ENCODE measurements at places on chromosomes 16 and 17.
A peak's percentile ranks its signal among the peaks of the same experiment; 100 is the strongest.

DNA sequence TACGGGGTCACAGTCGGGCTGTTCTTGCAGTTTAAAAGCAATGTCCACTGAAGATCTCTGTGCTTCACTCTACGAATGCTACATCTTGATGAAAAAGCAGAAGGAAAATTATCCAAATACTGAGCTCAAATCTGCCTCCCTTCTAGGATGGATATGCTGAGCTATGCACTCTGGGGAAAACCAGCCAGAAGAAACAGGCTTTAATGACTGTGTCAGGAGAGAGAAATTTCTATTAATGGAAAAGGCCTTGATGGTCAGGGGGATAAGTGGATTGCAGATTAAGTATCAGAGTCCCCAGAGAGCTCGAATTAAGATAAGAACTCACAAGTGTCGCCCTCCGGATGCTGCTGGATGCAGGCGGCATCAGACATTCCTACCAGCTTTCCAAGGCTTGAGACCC, 39.6 kb upstream of the RCVRN start:
- DNase-seq = no peak

DNA sequence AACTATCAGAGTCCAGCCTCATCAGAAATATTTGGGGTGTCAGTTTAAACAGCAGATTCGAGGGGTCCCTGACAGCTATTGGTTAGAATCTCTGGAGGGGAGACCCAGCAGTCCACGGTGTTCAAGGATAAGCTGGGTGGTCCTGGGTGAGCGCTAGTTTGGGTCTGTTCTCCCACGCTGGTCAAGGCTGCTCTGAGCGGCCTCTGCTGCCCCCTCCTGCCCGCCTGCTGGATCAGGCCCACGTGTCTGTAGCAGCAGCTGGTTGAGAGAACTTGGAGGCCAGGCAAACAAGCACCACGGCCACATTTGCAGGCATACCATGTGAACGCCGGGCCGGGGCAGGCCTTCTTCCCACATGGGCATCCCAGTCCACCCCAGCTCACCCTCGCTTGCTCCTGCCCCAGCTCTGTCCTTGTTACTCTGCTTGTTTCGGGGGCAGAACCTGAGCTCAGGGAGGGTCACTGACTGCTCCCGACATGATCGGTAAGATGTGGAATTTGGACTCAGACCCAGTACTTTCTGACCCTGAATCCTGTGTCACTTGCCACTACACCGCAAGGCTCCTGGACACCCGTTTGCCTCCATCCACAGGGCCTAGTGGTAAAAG, 7.4 kb downstream of the FOXF1 start:
- peak; percentile 43 for DNase-seq

- no peak for DNase-seq
Observed at GRCh38 chr16:11211061-11211976, 44.7 kb downstream of the SOCS1 start.

- peak; percentile 47 for DNase-seq
Observed at GRCh38 chr17:76382803-76383545, 1.4 kb upstream of the SPHK1 start.

DNA sequence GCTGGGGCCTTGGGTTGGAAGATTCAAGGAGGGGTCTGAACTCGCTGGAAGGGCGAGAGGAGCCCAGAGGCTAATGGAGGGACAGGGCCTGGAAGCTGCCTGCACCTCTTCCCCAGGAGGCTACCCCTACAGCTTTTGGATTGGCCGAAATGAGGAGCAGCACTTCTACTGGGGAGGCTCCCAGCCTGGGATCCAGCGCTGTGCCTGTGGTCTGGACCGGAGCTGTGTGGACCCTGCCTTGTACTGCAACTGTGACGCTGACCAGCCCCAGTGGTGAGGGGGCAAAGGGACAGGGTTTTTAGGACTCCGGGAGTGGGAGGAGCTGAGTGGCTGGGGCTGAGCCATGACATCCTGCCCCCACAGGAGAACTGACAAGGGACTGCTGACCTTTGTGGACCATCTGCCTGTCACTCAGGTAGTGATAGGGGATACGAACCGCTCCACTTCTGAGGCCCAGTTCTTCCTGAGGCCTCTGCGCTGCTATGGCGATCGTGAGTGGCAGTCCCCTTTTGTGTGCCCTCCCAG, 8.8 kb downstream of the CNTNAP1 start:
- DNase-seq = no peak

DNA sequence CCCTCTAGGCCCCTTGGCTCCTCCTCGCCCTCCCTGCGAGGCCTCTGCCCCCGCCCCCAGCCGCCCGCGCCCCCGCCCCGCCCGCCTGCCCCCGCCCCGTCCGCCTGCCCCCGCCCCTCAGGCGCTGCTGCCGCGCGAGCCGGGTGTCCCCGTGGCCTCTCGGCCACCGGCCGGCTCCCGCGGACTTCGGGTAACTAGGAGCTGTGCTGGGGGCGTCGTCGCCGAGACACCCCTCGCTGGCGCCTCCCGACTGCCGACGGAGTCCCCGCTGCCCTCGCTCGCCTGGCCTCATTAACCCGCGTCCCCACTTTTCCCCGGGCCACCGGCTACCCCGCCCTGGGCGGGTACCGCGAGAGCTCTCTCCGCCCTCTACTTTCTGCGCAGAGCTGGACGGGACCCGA, at the start of gene TLCD1:
Gene TLCD1, minus strand, starts transcription at position 8 of the 401 bp plus-strand sequence. CDS start 136 bp downstream, outside the sequence.
- peak; percentile 86 for DNase-seq

DNA sequence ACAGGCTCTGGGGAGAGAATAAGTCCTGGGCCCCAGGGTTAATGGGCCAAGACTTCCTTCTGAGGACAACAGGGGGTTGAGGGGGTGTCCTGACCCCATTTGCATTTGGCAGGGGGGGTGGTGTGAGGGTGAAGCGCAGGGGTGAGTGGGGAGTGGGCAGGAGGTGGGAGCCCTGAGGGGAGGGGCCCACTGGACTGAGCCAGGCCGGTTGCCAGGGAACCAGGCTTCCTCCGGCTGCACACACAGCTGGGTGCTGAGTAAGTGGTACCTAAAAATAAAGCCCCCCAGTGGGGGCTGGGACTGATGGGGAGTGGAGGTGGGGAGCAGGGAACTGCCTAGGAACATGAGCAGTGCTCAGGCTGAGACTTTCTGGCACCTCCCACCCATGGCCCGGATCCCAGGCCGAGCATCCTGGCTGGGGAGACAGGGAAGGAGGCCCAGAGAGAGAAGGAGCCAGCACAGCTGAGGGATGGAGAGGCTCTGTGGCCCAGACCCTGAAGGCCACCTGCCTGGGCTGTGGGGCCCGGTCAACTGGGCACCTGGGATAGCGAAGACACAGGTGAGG, 7.5 kb upstream of the RASD1 start:
- no peak for DNase-seq

DNA sequence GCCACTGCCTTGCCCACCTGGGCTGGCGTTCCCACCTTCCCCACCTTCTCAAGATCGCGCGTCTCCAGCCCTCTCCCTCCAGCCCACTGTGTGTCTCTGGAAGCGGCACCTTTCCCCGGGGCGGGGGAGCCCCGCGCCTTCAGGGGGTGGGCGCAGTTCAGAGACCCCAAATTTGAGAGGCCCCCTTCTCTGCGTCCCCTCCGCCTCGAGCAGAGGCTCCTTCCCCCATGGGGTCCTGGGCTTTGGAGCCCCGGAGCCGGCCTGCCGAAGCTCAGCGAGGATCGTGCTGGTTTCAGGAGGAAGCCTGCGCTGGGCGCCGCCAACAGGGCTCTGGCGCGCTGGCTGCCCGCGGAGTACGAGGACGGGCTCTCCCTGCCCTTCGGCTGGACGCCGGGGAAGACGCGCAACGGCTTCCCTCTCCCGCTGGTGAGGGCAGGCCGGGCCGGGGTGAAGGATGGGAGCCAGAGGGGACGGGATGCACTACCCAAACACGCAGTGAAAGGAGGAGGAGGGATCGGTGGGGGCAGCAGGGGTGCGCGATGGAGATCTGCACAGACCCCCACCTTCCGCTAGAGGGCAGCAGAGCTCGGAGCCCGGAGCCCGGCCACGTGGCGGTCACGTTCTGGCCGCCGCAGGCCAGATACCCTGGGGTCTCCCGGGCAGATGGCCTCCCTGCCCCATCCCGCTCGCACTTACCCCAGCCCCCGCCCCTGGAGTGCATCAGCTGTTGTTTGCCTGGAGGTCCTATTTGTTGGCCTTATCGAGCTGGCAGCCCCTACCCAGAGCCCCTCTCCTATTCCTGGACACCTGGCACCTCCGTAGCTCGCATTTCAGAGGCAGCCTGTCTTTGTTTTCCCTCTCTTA, 11.1 kb downstream of the LPO start:
- peak; percentile 48 for DNase-seq

DNA sequence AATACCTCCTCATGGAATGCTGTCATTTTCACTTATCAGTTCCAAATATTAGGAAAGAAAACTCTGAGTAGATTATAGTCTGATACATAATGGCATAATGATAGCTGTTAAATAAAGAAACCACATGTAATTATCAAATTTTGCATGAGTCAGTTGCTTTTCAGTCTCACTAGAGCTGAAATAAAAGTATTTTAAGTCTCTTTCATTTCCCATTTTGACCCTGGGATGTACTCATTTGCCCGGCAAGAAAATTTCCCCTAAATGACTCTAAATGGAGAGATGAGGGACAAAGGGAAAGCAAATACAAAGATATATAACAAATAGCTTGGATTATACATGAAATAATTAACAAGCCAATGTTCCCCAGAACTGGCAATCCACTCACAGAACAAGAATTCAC, 47.9 kb upstream of the CPHXL start:
- no peak for DNase-seq

DNA sequence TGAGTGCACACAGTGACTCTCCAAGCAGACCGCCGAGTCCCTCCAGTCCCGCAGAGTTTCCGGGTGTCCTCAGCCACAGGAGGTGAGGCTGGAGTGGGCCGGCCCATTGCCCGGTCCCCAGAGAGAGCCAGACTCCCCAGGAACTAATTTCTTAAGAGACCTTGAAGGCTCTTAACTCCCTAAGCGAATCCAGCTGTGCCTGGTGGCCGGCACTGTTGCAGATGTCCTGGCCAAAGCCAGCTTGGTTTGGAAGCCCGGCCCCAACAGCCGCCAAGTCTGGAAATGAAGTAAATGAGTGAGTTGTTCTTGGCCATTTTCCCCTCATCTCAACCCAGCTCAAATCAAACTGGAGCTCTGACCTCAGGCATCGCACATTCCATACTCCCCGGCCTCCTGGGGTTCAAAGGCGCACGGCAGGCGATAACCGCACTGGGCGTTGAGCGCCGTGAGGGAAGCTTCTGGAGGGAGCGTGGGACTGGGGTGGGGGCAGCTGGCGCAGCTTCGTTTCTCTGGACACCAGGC, 42.0 kb downstream of the CMIP start:
- no peak for DNase-seq

- DNase-seq = no peak
Observed at GRCh38 chr17:27930000-27930399, 36.8 kb upstream of the LYRM9 start.

- DNase-seq = no peak
Observed at GRCh38 chr16:51753467-51754127, 602.5 kb upstream of the SALL1 start.

Measured in Caki2 (cell line).